ENCODE measurements at places on chromosomes 1 and 21.

- DNase-seq: no peak
These were observed 82.7 kb downstream of the CDC7 start for GRCh38 chr1:91583326-91583755.

DNA sequence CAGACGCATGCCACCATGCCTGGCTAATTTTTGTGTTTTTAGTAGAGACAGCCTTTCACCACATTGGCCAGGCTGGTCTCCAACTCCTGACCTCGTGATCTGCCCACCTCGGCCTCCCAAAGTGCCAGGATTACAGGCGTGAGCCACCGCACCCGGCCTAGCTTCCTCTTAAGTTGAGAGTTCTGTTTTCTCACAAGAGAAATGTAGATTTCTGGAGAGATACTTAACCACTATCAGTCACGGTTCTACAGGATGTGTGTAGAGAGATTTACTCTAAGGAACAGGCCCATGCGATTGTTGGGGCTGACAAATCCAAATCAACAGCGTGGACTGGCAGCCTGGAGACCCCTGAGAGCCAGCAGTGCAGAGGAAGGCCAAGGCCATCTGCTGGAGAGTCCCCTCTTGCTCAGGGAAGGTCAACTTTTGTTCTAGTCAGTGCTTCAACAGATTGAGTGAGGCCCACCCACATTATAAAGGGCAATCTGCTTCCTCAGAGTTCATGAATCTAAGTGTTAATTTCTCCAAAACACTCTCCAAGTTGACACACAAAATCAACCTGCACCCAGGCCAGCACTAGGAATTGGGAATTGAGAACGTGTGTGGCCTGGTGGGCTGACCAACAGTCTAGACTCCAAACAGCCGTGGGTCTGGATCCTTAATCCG lies 38.7 kb downstream of the CHAF1B start:
- peak; percentile 47 for DNase-seq

DNA sequence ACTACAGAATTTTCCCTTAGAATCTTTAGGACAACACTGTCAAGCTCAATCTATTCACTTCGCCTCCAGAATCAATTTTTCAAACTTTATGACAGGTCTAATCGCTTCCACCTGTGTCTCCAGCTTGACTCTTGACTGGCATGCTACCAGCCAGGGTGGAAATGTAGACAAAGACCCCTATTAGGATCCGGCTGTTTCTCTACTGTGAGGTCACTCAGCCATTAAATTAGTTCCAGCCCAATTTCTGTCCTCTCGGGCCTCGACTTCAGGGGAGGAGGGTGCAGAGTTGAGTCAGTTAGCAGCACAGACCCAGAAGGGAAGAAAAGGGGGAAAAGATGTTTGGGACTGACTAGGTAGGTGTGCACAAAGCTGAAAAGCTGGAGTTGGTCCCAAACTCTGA lies 78.5 kb downstream of the HLCS start:
- DNase-seq: no peak

DNA sequence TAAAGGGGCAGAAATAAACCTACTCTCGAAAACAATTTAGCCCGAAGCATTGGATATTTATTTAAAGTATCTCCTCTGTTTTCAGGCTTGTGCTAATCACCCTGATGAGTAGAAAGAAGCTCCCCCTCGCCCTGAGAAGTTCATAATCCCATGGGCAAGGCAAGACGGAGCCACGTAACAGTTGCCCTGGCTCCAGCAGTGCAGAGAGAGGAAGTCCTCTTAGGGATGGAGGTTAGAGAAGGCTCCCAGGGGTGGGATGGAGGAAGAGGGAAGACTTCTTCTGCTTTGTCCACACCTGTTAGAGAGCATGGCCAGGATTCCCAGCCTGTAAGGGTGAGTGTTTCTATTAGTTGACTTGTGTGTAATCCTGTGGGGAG lies 3.4 kb upstream of the GPR25 start:
- DNase-seq: no peak

DNA sequence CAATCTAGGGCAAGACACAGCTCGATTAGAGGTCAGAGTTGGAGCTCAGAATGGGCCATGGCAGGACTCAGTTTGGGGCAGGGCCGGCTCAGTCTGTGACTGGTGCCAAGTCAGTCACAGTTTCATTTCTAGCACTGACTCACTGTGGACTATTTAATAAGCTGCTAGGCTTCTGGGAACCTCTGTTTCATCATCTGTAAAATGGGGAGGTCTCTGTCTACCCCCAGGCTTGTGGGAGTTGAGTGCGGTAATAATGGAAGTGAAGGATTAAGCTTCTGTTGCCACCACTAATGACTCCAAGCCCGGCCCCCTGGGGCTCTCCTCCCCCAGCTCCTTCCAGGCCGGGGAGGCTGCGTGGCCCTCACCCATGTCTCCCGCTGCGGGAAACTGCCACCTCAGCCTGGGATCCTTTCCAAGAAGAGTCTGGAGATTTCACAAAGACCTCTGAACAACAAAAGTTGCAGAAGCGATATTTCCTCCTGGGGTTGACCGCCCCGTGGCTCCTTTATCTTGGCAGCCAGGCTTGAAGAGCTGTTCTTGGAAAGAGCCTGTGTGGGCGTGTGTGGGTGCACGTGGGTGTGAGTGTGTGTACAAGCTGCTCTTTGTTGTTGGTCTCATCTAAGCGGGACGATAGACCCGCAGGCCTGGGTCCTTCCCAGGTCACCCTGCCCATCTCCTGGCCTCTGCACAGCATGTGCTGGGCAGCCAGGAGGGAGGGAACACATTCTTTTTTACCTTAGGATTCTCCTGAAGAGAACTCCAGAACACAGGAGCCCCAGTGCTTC lies 29.1 kb downstream of the KNCN start:
- DNase-seq: peak; percentile 93

GRCh38 chr1:208455821-208456220 lies 211.6 kb upstream of the PLXNA2 start:
- DNase-seq: no peak

- no peak for DNase-seq
These were observed 39.1 kb upstream of the ID3 start for GRCh38 chr1:23598424-23598823.

DNA sequence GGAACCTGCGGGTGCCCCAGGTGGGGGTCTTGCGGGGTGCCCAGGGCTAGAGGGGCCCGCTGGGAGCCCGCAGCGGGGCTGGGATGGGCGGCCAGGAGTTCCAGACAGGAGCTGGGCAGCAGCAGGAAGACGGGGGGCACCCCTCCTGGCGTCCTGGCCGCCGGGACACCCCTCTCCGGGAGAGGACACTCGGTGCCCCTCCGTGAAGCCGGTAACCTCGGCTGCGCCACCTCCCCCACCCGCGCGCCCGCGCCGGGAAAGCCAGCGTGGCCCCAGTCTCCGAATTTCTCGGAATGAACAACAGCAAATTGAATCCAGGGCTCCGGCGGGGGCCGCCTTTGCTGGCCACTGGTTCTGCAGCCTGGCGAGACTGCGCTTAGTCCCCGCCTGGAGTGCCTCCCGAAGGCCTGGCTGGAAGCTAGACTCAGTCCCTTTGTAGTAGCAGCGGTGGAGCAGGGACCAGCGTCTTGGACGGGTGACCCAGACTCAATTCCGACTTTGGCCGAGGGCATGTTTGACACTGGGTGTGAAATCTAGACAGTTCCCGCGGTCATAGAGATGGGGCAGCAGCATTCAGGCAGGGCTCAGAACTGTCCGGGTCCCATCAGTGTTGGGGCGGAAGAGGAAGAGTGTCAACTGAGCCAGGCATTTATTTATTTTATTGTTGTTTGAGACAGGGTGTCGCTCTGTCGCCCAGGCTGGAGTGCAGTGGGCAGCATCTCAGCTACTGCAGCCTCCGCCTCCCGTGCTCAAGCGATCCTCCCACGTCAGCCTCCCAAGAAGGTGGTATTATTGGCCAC lies 773 bp downstream of the IFNGR2 start:
- DNase-seq: peak; percentile 61

Data from KBM-7 (cell line).